ENCODE measurements at places on chromosomes 1 and 21.

DNA sequence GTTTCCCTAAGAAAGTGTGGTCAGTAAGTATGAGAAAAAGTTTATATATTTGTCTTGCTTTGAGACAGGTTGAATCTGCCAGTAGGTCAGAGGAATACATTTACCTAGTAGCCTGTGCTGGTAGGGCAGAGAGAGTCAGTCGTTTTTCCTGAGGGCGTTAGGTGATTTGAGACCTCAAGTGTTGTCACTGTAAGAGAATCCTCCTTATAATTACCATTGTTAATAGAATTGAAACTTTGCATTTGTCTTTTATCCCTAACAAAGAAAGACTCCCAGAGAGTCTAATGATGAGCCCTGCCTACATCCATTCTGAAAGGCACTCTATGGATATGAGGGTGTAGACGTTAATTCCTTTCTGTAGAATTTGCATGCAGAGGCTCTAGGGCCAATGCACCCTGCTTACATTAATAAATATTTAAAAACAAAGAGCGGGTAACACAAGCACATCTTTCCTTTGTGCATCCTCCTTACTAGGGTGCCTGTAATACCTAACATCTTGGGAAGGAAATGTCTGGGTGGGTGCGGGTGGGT lies 16.4 kb downstream of the PBX1 start:
- no peak for DNase-seq

DNA sequence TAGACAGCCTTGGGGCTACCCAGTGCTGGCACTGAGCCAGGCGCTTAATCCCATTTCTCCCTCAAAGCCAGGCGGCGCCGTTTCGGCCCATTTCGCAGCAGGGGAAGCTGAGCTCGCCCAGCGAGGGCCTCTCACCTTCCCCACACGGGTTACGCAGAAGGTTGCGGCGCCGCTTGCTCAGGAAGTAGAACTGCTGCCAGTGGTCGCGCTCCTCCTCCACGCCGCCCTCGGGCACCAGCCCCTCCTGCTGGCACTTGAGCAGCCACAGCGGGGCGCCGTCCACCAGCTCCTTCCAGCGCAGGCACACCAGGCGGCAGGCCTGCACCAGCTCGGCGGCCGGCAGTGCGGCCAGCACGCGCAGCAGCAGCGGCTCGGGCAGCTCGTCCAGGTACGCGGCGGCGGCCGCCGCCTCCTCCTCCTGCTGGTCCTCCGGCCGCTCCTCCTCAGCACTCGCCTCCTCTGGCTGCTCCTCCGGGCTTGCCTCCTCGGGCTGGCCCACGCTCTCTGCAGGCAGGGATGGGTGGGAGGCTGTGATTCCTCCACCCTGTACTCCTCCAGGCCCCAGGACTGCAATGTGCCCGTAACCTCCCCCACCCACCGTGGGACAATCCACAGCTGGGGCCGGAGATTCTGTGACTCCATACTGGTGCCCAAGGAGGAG lies 3.8 kb downstream of the FBXO2 start:
- peak; percentile 90 for DNase-seq

DNA sequence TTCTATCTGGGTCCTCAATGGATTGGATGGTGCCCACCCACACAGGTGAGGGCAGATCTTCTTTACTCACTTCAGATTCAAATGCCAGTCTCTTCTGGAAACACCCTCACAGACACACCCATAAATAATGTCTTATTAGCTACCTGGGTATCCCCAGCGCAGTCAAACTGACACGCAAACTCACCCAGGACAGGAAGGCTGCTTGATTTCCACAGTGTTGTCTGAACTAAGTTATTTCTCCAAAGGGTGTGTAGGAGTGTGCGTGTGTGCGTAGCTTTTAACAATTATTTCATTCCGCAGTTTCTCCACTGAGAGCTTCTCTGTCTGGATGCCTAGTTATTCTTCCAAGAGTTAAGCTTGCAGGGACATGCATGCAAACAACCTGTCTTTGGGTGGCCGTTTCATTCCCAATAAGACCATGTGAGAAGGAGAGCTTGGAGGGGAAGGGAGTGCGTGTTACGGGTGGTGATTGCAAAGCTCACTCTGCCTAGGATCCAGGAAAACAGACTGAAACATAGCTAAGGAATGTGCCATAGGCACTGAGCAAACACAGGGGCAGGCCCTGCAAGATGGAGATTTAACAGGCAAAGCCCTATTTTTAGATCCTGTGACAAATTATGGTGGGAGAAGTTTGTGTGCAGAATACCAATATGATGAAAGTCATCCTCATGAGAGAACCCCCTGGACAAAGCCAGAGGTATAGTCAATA lies 269.7 kb downstream of the DYRK1A start:
- no peak for DNase-seq

GRCh38 chr1:206489980-206490770 lies 17.2 kb upstream of the RASSF5 start:
- DNase-seq = peak; percentile 90

- DNase-seq = peak; percentile 64
These were observed 705 bp downstream of the UROD start for GRCh38 chr1:45012639-45013278.

DNA sequence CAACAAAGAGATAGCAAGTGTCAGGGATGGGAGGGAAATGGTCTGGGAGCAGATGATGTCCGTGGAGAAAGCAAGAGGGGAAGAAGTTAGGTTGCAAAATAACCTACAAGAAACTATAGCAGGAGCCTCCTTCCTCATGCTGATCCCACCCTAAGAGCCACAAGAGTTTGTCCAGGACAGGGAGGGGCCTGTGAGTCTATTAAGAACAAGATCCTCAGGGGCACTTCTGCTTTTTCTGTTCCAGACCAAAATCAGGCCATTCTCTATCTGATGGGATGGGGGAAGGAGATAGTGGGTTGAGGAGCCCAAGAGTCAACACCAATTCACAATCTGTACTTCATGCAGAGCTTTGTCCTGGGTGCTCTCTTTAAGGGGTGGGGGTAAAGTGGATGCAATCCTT lies 7.7 kb upstream of the ATP1A4 start:
- no peak for DNase-seq

DNA sequence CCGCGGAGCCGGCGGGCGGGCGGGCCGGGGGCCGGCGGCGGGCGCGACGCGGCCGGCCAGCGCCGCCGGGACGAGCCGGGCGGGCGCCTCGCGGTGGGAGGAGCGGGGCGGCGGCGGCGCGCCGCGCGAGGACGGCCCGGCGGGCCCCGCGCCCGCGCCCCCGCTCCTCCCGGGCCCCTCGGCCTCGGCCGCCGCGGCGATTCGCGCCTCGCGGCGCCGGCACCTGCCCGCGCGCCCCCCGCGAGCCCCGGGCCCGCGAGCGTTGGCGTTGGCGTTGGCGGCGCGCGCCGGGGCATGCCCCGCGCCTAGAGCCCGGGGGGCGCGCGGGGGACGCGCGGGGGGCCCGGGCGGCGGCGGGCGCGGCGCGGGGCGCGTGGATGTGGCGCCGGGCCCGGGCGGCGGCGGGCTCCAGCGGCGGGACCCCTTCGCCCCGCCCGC lies at the start of gene SKI:
Gene SKI, plus strand, starts transcription at position 163 of the 438 bp plus-strand sequence. CDS start 448 bp downstream, outside the sequence.
- no peak for DNase-seq

DNA sequence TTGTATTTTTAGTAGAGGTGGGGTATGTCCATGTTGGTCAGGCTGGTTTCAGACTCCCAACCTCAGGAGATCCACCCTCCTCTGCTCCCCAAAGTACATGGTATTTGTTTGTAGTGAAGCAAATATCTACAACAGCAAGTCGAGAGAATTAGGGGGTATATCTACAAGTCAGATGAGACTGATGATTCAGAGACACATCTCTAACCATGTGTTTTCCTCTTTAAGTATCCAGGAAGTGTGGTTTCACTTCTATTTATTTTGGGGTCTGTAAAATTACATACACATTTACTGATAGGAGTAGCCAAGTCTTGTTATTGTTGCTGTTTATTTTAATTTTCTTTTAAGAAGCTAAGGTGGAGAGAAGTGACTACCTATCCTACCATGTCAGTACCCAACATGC lies 44.9 kb downstream of the SGIP1 start:
- no peak for DNase-seq

DNA sequence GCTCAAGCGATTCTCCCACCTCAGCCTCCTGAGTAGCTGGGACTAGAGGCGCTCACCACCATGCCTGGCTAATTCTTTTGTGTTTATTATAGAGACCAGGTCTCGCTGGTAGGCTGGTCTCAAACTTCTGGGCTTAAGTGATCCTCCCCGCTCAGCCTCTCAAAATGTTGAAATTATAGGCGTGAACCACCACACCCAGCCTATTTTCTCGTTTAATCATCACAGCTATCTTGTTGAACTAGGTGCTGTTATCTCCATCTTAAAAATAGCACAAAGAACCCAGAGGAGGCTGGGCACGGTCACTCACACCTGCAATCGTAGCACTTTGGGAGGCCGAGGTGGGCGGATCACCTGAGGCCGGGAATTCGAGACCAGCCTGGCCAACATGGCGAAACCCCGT lies 28.1 kb downstream of the COL16A1 start:
- no peak for DNase-seq

GRCh38 chr1:221695301-221695700 lies 46.6 kb downstream of the DUSP10 start:
- DNase-seq = no peak
